ENCODE measurements at places on chromosomes 5 and 9. TPM values are rescaled to one million over a fixed set of nuclear protein-coding genes. Genes with fewer than 3 reads are reported as not detected.

- no peak for DNase-seq
Observed at GRCh38 chr5:152511531-152512132, 106.6 kb upstream of the NMUR2 start.

RAD50 gene
- 23.1 TPM for polyA plus RNA-seq

MRPS30 gene
- polyA plus RNA-seq = 28.2 TPM

- no peak for DNase-seq
Observed at GRCh38 chr5:56817263-56818014, 2.1 kb downstream of the MAP3K1 start.

PCDHB6 gene
- polyA plus RNA-seq = 0.42 TPM

GRXCR2 gene
- not detected for polyA plus RNA-seq

DNA sequence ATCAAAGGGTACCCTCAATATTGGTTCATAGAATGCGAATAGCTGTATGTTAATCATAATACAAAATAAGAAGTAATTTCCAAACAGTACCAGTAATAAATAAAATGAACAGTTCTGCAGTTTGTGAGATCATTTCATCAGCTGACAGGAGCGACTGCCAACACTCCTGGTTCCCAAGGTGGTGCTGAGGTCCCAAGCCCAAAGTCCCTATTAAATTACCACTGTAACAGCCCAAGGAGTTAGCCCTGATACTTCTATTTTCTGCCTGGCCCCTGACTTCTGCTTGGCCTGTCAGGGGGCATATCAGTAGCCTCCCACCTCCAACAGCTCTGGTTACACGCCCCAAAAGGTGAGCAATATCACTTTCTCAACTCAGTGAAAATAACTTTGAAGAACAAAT is 47.1 kb downstream of the ANKH start:
- DNase-seq = no peak

DNA sequence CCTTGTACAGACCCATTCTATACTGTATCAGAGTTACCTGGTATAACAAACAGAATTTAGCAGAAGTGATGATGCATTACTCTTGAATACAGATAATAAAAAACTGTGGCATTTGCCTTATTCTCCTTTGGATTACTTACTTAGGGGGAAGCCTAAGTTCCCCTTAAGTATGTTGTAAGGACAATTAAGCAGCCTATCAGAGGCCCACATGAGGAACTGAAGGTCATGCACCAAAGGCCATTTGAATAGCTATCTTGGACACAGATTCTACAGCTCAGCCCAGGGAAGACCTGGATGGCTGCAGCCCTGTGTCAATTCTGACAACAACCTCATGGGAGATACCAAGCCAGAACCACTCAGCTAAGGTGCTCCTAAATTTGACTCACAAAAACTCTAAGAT is 125.2 kb downstream of the RAPGEF6 start:
- no peak for DNase-seq

GRCh38 chr9:92295240-92295790 is 1.8 kb upstream of the IARS1 start:
- no peak for DNase-seq

DNA sequence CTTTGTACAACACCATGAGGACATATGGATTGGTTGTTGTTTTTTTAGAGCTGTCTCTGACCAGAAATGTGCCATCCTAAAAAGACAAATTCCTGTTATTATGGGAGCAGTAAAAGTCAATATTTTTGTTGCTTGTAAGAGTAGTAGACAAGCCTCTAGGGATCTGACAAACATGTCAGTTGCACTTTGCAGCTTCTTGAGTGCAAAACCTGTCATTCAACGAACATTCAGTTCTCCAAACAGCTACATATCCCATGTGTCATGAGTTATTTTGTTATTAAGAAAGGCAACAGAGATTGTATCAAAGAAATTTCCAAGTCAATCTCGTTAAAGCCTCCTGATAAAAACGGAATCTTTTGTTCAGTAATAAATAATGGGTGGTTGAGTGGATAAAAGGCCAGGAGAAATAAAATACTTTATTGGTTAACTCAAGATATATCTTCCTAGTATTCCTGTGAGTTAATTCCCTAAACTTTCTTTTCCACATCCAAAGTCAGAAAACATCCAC is 18.1 kb downstream of the C5orf58 start:
- DNase-seq = no peak

- peak; percentile 88 for DNase-seq
Observed at GRCh38 chr5:34022121-34022705, 14.4 kb upstream of the AMACR start.

EGFLAM gene
- 20.0 TPM for polyA plus RNA-seq

- peak; percentile 55 for DNase-seq
Observed at GRCh38 chr5:135551593-135552447, 16.1 kb upstream of the NEUROG1 start.

- DNase-seq = no peak
Observed at GRCh38 chr9:129595903-129596540, 24.9 kb downstream of the C9orf50 start.

DNA sequence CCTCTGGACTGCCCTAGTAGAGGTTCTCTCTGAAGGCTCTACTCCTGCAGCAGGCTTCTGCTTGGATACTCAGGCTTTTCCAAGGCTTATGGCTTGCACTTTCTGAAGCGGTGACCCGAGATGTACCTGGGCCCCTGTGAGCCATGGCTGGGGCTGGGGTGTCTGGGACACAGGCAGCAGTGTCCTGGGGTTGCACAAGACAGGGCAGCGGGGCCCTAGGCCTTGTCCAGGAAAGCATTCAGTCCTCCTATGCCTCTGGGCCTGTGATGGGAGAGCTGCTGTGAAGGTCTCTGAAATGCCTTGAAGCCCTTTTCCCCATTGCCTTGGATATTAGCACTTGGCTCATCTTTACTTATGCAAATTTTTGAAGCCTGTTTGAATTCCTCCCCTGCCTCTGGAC is 192.2 kb downstream of the YTHDC2 start:
- DNase-seq = no peak

ANKRD18B gene
- polyA plus RNA-seq = 0.85 TPM

GRCh38 chr5:36739751-36740221 is 133.4 kb downstream of the SLC1A3 start:
- peak; percentile 77 for DNase-seq

CAMSAP1 gene
- 5.0 TPM for polyA plus RNA-seq

FCN1 gene
- polyA plus RNA-seq = not detected

SPINK13 gene
- polyA plus RNA-seq = not detected

DNA sequence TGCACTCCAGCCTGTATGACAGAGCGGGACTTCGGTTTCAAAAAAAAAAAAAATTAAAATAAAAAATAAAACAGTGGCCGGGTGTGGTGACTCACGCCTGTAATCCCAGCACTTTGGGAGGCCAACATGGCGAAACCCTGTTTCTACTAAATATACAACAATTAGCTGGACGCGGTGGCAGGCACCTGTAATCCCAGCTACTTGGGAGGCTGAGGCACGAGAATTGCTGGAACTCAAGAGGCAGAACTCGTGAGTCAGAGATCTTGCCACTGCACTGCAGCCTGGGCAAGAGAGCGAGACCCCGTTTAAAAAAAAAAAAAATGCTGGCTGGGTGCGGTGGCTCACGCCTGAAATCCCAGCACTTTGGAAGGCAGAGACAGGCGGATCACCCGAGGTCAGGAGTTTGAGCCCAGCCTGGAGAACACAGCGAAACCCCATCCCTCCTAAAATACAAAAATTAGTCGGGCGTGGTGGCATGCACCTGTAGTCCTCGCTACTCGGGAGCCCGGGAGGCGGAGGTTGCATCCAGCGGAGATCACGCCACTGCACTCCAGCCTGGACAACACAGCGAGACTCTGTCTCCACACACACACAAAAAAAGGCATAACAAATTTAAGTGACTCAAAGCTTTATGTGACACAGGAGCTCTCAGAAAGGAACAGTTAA is 1.5 kb upstream of the NPM1 start:
- DNase-seq = no peak

- no peak for DNase-seq
Observed at GRCh38 chr5:132417010-132417439, 47.5 kb downstream of the SLC22A5 start.

DNA sequence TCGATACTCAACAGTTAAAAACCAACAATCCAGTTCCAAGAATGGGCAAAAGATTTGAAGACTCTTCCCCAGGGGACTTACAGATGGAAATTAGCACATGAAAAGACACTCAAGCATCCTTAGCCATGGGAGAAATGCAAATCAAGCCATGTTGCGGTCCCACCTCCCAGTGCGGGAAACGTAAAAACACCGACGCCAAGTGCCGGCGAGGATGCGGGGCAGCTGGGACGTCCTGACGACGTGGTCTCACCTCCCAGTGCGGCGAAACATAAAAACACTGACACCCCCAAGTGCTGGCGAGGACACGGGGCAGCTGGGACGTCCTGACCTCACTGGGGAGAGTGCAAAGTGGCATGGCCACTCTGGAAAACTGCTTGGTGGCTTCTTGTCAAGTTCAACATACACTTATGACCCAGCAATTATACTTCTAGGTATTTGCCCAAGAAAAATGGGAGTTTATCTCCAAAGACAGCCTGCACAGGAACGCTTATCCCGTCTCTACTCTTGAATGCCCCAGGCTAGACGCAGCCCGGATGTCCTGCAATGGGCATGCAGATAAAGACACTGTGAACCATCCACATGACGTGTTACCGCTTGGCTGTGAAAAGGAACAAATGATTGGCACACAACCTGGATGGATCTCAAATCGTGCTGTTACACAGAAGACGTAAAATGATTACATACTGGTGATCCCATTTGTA is 60.1 kb upstream of the UBAC1 start:
- DNase-seq = no peak

DNA sequence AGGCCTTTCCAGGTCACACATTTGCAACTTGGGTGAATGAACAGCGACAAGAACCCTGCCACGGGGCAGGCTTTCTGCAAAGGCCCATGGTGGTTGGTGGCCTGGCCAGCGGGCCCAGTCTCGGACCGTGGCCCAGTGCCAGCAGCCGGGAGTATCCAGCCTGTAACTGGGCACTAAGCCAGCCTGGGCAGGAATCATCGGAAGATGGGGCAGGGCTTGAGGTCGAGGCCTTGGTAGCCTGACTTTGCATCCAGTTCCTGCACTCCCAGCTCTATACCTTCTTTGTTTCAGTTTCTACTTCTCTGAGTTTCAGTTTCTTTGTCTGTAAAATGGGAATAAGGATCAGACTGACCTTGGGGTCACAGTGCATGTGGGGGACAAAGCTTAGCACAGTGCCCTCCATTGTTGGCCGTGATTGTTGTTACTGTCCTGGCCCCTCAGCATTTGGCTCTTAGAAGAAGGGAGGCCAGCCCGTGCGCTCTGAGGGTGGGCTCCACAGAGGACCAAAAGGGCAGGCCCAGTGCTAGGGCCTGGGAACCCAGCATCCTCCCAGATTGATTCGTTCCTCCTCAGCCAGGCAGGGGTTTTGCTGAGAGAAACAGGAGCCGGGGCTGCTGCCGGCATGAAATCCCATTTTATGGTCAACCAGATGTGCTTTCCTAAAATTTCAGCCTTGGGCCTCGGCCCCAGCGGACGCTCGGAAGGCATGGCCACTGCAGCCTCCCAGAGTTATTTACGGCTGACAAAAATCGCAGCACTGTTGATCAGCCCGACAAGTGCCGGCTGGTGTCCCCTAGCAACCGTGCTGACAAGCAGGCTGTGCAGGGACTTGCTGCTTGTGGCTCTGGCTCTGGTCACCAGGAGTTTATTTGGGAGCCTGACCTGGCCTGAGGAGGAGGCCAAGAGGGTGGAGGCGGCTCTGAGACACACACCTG is 43.6 kb downstream of the JADE2 start:
- peak; percentile 74 for DNase-seq

DNA sequence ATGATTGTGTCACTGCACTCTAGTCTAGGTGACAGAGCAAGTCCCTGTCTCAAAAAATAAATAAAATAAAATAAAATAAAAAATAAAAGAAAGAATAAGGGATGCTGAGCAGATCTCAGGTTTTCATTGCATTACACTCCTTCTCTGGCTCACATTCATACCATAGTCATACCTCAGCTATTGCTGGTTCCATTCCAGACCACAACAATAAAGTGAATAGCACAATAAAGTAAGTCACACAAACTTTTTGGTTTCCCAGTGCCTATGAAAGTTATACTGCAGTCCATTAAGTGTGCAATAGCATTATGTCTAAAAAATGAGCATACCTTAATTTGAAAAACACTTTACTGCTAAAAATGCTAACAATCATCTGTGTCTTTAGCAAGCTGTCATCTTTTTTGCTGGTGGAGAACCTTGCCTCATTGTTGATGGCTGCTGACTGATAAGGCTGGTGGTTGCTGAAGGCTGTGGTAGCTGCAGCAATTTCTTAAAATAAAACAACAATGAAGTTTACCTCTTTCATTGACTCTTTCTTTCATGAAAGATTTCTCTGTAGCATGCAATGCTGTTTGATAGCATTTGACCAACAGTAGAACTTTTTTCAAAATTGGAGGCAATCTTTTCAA is 415.7 kb downstream of the ZNF608 start:
- peak; percentile 75 for DNase-seq

FLT4 gene
- 0.14 TPM for polyA plus RNA-seq

- no peak for DNase-seq
Observed at GRCh38 chr5:56529666-56530430, 285.5 kb upstream of the MAP3K1 start.

DNA sequence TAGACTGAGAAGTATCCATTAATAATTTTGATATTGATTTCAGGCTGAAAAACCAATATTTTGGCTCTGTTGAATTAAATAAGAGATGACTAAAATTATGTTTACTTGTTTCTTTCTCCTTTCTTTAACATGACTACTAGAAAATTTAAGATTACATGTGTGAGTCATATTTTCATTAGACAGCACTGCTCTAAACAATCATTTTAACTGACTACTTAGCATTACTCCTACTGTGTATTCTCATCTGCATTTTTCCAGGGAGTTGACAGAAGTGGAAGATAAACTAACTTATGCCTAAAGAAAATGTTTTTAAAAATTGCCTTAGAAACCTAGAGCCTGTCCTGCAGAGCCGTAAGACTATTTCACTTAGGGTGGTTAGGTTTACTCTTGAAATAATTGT is 29.1 kb downstream of the TNC start:
- DNase-seq = peak; percentile 39

- no peak for DNase-seq
Observed at GRCh38 chr9:91972076-91972626, 22.1 kb upstream of the ROR2 start.

DNA sequence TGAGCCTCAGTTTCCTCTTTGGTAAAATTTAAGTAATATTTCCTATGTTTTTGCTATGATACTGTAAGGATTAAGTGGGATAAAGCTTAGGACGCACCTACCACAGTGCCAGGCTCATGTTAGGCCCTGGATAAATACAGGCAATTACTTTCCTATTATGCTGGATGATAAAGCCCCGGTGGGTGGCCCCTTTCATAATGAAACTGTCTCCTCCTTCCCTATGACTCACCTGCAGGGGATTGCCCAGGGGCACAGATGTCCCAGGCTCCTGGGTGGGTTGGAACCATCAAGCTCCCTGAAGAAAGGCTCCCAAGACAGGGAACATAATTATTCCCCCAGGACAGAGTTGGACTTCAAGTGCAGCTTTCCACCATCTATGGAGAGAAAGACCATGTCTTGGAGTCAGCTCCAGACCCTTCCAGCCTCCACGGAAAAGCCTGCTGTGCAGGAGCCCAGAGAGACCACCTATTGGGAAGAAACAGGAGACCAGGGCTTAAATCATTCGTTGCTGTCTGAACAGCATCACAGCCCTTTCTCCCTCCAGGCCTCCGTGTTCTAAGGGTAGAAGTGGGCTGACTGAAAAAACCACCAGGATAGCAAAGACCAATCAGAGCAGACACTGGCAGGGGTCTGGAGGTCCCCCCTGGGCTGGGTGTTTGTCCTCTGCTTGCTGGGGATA is 43.2 kb upstream of the FOXE1 start:
- no peak for DNase-seq

RBM18 gene
- 25.1 TPM for polyA plus RNA-seq
